ENCODE measurements at places on chromosomes 7 and 10.

GRCh38 chr10:86599729-86600128, 54.6 kb upstream of the OPN4 start:
- no peak for DNase-seq

DNA sequence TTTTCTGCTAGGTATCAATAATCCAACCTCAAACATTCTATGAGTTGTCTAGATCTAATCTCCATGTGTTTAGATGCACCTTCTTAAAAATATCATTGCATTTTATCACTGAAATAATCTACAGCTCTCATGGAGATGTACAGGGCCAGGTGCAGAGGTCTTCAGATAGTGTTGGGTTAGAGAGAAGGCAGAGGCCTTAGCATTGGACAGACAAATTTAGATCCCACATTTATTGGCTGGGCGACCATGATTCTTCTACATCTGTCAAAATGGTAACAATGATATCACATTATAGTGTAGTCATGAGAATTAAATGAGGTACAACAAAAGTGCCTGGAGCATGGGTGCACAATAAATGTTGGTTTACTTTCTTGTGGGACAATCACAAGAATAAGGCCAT, 3.1 kb downstream of the ARHGAP22 start:
- no peak for DNase-seq

DNA sequence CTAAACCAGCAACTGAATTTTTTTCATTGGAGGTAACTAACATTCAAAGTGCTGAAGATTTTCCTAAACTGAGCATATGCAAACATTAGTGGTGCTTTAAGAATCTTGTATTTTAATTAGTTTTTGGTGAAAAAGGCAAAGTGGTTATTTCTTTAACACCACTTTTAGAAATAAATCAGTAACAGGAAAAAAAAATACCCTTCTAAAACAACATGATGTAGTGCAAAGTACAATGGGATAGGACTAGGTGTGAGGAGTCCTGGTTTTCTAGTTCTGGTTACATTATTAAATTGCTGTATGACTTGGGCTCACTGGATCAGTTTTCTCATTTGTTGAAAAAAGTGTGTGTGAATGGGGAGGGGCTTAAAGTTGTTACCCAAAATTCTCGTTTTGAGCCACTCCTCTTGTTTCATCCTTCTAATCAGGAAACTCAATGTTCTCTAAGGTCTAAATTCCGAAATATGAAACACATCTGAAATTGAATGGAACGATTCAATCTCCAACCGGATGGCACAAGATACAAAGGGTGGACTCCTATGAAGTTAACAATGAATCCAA, 1.8 kb downstream of the WASL start:
- DNase-seq: no peak

DNA sequence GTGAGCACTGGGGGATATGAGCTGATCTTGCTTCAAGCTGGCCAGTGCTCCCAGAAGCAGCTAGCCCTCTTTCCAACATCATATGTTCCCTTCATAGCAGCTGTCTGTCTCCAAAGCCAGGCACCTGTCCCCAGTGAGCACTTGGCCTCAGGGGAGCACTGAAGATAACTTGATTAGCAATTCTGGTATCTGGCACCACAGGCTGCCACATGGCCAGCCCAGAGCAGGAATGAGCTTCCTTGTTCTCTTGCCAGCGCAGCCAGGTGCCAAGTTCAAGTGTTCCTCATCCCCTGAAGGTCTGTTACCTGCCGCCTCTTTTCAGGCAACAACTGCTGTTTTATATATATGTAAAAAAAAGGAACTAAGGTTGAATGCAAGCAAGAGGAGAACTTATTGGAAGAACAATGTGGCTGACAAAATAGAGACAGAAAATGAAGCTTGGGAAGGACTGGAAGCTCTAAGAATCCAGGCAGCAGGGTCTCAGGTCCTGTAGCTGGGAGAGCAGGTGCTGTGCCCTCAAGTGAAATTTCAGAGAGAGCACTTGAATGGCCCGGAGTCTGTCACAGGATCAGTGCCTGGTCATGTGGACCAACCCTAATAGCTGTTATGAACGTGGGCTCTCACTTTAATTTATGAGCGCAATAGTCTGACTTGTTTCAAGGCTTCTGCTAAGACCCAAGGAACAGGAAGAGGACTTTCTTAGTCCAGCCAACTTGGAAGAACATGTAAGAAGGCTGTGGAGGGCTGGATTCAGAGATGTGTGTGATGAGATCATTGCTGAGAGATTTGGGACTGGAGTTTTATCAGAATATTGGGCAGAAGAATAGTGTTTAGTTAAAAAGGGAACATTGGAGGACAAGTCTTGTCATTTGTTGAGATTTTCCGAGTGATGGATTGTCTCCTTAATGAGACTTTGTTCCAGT, 267.2 kb downstream of the GLRX3 start:
- DNase-seq: no peak

- DNase-seq: no peak
These were observed 1050.9 kb upstream of the C7orf33 start for GRCh38 chr7:147539685-147540084.

GRCh38 chr10:36721871-36722270, 403.5 kb upstream of the ANKRD30A start:
- DNase-seq: no peak

Measured in stimulated activated CD8-positive, alpha-beta memory T cell treated with anti-CD3 and anti-CD28 coated beads, Interleukin-4, amount 100 ng/mL, for 1 hour (primary cell).